ENCODE measurements at places on chromosomes 6 and 20.

GRCh38 chr6:45900808-45901752 lies 114.6 kb downstream of the CLIC5 start:
- no peak for DNase-seq

- DNase-seq = no peak
Measured at GRCh38 chr6:33856655-33857054, 52.9 kb upstream of the MLN start.

DNA sequence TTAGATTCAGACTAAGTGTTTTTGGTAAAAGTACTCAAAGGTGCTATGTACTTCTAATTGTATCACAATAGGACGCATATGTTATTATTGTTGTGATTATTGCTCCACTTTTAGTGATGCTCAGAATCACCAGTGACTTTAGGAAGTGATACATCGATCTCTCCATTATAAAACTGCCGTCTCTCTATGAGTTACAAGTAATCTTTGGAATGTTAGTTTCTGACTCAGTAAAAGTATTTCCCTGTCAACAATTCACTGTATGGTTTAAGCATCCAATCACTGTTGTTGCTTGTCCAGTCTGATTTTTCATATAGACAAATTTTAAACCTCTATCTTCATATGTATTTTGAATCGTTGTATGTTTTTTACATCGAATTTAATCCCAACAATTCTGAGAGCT lies 9.4 kb downstream of the DCBLD1 start:
- no peak for DNase-seq

GRCh38 chr6:169862043-169862891 lies 110.8 kb downstream of the ERMARD start:
- no peak for DNase-seq

GRCh38 chr6:157640746-157641451 lies 182.1 kb upstream of the SNX9 start:
- DNase-seq = no peak

GRCh38 chr6:79993012-79993910 lies 11.2 kb upstream of the TTK start:
- DNase-seq = no peak

DNA sequence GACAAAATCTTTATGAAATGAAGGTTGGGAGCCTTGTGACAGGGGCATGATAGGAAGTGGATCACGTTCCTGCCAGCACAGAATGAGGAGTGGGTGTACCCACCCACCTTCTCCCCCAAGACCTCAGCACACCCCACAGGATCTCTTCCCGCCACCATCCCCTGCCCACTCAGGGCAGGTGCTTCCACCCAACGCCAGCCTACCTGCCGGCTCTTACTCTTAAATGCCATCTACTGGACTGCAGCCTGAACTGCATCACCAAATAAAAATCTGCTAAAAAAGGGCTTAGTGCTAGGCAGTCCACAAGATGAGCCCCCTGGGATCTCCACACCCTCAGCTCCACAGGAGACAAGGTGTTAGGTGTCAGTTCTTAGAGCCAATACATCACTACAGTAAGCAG lies 20.6 kb downstream of the DTNBP1 start:
- DNase-seq = no peak

GRCh38 chr6:25166955-25167748 lies 112.0 kb upstream of the CARMIL1 start:
- DNase-seq = no peak

- no peak for DNase-seq
Measured at GRCh38 chr6:138030872-138031271, 76.3 kb downstream of the PERP start.

- DNase-seq = no peak
Measured at GRCh38 chr6:135475292-135475886, 22.2 kb downstream of the AHI1 start.

GRCh38 chr20:46113113-46113470 lies 5.0 kb upstream of the CD40 start:
- no peak for DNase-seq

GRCh38 chr6:125586074-125586473 lies 163.4 kb upstream of the HEY2 start:
- DNase-seq = no peak

- no peak for DNase-seq
Measured at GRCh38 chr6:121897337-121897760, 461.9 kb downstream of the GJA1 start.

- peak; percentile 46 for DNase-seq
Measured at GRCh38 chr6:127420556-127420955, 38.6 kb downstream of the KIAA0408 start.

Measured in thoracic aorta (tissue), 2 donors.